Activated CD8-positive, alpha-beta memory T cell treated with anti-CD3 and anti-CD28 coated beads for 1 hour (primary cell): ENCODE measurements at places on chromosomes 5 and 9.

GRCh38 chr9:128062846-128063831 lies 4.0 kb downstream of the NAIF1 start:
- DNase-seq: no peak

DNA sequence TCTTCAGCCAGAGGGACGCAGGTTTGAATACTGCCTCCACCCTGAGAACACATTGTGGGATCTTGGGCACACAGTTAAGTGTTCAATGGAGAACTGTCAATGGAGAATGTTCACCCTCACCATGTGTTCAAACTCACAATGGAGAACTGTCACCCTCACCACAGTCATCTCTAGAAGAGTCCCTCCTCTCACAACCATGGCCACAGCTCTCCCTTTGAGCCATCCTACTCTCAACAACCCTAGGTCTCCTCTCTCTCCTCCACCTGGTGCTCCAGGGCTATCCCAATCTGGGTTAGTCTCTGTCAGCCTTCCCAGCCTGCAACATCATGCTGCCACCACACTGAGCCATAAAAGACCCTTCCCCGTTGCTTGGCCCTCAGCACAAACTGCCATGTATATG lies 36.3 kb upstream of the HAND1 start:
- no peak for DNase-seq

DNA sequence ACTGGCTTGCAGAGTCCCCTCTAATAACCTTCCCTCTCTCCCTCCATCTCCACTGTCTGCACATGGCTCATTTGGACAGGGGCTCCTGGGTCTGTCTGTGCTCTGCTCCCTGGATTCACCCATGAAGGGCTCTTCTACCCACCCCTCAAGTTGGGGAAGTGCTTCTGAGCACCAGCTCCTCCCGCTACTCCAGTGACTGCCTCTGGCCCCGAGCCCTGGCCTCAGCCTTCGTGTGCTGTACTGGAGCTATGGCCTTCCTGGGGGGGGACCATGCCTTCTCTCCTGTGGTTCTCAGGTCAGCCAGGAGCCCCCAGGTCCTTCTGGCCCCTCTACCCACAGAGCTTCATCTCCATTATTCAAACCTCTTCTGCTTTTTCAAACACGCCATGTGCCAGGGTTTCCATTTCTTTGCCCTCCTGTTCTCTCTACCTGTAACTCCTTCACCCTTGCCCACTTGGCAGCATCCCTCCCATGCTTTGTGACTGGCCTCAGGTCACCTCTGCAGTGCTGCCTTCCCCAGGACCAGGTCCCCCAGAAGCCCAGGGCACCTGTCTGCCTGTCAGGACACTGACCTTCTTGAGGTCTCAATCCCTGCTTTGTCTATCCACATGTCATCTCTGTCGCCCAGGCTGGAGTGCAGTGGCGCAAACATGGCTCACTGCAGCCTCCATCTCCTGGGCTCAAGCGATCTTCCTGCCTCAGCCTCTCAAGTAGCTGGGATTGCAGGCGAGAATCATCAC lies 9.5 kb downstream of the SH3PXD2B start:
- DNase-seq: no peak

- DNase-seq: no peak
Observed at GRCh38 chr5:66643387-66643786, 47.2 kb downstream of the MAST4 start.

DNA sequence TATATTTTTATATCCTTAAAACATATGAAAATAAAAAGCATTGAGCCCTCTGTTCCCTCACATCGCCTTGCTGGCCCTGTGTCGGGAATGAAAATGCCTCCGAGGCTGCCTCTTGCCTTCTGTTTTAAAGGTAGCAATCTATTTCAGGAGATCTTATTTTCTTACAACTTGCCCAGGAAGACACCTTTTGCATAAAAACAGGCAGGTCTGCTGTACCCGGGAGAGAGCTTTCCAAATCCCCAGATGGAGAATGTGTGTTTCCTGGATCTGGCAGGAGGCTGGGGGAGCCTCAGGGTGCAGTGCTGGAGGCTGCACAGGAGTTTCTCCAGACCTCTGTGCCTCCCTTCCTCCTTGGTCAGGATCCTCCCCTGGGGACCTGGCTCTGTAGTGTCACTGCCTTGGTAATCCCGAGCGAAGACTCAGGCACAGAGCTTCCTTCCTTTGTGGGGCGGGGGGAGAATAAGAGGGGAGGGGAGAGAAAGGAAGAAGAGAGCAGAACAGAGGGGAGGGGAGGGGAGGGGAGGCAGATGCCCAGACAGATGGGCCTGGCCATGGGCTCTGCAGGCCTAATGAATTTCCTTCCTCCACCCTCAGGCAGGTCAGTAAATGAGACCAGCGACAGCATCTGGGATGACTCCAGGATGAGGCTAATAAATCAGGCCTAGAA lies 104.0 kb upstream of the BOD1 start:
- DNase-seq: no peak

DNA sequence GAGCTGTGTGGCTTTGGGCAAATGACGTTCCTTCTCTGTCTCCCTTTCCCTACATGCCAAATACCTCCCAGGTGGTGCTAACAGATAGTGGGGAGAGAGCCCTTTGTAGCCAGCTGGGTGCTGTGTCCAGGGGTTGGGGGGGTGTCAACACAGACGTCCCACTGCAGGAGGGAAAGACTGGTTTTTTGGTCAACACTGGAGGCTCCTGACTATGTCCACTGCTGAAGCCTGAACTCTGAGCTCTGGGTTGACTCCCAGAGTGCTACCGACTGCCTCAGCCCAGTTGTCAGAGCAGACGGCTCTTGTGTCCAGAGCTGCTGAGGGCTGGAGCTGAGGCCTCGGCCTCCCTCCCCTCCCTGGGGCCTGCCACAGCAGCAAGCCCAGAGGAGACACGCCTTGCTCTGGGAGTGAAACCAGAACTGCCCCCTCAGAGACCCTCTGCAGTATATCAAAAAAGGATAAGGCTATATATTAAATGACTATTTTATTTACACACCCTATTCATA lies 14.8 kb upstream of the SLC25A51 start:
- no peak for DNase-seq

- no peak for DNase-seq
Observed at GRCh38 chr9:70043285-70043684, 363 bp upstream of the MAMDC2 start.
